ENCODE measurements at places on chromosomes 16 and 17. TPM values are rescaled to one million over a fixed set of nuclear protein-coding genes. Genes with fewer than 3 reads are reported as not detected.

HAP1 gene
- 0.86 TPM for total RNA-seq

PRAC2 gene
- total RNA-seq = not detected

LGALS9B gene
- 1.5 TPM for total RNA-seq

CCDC144A gene
- total RNA-seq = 16.8 TPM

PRSS8 gene
- 138 TPM for total RNA-seq

NRN1L gene
- total RNA-seq = not detected

KRTAP3-2 gene
- not detected for total RNA-seq

KRT25 gene
- total RNA-seq = not detected

SPATA2L gene
- 20.7 TPM for total RNA-seq

TMEM98 gene
- 2.1 TPM for total RNA-seq

PMFBP1 gene
- total RNA-seq = 8.5 TPM

TBC1D26 gene
- total RNA-seq = not detected

DNA sequence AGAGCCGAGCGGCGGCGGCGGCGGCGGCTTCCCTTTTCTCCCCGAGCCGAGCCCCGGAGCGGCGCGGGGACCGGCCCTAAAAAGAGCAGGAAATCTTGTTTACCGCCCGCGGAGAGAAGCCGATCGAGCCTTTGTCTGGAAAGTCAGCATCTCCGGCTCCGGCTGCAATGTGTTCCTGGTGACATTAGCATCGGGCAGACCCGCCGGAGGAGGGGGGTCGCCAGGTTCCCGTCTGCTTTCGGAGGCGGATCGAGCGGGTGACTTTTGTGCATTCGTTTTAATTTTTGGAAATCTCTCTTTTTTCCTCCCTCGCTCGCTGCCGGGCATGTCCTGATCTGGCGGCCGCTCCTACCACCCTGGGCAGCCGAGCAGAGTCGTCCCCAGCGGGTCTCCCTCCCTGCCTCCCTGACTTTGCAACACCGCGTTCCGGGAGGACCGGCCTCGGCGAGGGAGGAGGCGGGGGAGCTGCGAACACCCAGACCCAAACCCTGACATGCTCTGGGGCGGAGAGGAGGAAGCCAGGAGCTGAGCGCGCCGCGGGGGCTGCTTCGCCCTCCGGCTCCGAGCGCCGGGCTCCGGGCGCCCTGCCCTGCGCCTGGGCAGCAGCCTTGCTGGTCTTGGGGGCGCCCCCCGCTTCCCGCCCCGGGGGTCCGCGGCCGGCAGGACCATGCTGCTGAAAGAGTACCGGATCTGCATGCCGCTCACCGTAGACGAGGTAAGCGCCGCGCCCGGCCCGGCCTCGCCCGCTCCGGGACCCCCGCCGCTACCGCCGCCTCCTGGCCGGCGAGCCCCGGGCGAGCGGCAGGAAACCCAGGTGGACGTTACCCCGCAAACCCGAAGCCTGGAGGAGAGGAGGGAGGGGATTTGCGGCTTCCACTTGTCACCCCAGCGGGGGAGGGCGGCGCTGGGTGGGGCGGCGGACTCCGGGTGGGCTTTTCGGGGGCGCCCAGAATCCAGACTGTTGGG, 690 bp downstream of the PITPNC1 start:
- DNase-seq = peak; percentile 57

- DNase-seq = no peak
These were observed 63.5 kb downstream of the CRISPLD2 start for GRCh38 chr16:84883301-84883700.

DNA sequence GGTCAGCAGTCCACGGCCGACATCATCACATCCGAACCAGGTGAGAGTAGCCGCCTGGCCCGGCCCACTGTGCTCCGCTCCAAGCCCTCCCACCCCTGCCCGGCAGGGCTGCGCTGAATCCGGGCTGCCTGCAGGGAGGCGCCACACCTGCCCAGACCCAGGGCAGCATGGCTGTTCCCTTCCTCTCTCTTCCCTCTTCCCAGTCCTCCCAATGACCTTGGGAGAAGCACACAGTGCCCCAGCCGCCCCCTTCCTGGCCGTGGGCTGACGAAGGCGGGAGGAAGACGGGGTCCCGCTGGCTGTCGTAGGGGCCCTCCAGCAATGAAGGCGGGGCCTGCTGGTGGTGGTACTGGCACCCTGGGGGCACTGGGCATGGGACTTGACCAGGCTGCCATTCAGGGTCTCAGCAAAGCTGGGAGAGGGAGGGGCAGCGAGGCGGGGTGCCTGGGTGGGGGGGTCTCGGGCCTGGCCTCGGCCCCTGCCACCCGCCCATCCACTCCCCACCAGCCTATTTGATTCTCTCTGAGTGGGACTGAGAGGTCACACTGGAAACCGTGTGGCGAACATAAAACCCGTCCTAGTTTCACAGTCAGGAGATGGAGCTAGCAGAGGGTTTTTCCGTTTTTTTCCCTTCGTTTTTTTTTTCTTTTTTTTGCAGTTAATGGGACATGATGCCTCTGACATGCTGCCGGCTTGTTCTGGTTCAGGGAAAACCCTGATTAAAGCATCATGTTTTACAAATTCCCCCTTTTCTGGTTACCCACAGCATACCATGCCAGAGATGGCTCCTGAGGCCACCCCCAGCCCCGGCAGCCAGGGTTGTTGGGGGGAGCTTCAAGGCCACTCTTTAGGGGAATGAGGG, 50.6 kb downstream of the BAHCC1 start:
- no peak for DNase-seq

DNA sequence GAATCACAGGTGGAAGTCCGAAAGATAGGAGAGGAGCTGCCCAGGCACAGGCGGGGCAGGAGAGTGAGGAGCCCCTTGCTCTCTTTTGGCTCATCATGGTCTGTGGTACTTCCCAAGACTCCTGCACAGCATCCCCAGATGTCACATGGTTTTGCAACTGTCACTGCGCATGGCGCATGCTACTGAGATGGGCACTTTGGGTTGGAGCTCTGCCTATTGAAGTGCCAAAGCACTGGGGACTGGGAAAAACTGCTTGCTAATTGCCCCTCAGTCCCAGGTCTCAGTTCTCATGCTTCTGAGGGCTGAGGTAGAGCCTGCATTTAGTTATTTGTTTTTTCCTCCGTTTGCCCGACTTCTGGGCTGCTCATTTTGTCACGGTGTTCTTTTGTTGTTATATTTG, 156.8 kb upstream of the CDH13 start:
- DNase-seq = no peak

DNA sequence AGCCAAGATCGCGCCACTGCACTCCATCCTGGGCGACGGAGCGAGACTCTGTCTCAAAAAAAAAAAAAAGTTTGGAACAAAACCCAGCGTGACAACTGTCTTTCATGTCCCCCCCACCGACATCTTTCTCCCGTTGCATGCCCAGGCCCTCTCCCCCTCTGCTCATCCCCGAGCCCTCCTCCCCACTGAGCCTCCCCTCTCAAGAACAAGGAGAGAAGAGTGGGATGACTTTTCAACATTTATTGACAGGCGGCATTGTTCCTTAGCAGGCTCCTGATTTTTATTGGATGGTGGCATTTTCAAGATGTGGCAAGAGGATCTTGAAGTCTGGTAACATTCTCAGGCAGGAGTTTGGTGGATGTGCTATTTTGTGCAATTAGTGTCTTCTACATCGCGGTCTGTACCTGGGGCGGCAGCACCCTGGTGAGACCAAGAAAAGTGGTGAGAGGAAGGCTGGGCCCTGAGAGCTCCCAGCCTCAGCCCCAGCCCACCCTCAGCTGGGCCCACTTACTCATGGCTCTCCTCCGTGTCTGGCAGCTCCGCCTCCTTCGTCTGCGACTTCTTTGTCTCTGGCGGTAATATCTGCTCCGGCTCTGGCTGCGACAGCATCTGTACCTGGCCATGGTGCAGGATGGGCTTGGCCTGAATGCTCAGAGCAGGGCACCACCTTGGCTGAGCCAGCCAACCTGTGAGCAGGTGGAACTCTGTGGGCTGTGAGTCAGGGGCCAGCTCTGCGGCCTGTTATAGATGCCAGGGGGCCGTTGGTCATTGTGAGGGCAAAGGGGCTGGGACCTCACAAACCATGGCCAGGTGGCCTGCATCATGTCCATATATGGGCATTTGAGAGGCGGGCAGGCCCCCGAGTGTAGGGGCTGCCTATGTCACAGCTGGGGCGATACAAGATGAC, at the start of gene PRM1:
PRM1 (minus strand) TSS at position 715 of the 907 bp plus-strand sequence; CDS start at position 623, 92 bp downstream.
- no peak for DNase-seq

GRCh38 chr16:84780063-84780462, 39.7 kb upstream of the CRISPLD2 start:
- DNase-seq = no peak

DNA sequence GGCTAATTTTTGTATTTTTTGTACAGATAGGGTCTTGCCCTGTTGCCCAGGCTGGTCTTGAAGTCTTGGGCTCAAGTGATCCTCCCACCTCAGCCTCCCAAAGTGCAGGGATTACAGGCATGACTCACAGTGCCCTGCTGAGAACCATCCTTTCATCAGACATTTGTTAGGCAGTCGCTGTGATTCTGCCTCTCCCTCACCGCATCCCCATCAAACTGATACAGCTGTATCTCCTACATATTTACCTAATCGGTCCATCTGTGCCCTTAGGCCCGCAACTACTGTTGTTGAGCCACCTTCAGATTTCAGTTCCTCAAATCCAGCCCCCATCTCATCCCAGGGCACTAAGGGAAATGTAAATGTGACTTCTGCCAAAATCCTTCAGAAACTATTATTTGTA, 2.0 kb upstream of the SLC43A2 start:
- DNase-seq = no peak

DNA sequence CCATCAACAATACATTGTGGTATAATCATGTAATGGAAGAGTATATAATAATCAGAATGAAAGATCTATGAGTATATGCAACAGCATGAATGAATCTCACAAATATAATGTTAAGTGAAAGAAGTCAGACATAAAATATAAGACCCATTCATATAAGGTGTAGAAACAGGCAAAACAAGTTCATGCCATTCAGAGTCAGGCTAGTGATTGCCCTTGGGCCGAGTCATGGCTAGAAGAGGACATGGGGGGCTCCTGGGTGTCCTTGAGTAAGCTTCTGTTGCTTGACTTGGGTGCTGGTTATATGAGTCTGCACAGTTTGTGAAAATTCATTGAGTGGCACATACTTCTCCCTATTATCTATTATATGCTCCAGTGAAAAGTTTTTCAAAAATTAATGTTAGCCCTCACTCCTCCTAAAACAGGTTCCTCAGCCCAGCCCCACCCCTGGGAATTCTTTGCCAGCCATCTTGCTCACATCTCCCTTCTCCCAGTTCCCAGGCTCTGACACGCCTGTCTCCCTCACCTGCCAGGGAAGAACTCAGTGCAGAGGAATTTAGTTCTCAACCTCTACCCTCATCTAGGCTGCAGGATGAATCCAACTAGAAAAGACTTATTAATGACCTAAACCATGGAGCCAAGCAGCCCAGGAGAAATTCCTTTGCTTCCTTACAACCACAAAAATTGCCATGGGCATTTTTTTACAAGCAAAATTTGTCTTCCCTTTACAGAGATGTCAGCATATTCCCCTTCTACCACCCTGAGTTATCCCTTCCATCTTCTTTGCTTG, 52.4 kb upstream of the NFAT5 start:
- DNase-seq = no peak

DNA sequence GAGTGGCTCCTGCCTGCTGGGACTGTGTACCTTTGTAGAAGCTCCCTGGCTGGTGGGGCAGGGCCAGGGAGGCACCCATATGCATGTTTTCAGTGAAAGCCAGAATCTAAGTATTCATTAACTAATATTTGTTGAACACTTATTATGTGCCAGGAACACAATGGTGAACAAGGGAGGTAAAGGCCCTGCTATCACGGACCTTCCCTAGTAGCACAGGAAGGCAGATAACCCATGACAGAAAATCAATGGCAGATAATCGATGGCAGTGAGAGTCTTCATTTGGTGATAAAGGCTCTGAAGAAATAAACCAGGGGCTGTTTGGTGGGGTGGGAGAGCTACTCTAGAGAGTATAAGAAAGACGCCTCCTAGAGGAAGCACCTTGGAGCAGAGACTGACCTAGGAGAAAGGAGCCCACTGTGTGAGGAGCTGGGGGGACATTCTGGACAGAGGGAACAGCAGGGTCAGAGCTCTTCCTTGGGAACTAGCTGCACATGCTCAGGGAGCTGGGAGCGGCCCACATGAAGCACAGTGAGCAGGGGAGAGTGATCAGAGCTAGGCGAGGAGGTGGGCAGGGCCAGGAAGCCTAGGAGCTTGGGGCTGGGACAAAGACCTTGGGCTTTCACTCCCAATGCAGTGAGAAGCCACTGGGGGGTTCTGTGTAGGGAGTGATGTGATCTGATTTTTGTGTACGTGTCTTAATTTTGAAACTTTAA, 78.5 kb downstream of the SPECC1 start:
- no peak for DNase-seq

GRCh38 chr16:21940570-21940969, 12.6 kb upstream of the UQCRC2 start:
- DNase-seq = no peak

DNA sequence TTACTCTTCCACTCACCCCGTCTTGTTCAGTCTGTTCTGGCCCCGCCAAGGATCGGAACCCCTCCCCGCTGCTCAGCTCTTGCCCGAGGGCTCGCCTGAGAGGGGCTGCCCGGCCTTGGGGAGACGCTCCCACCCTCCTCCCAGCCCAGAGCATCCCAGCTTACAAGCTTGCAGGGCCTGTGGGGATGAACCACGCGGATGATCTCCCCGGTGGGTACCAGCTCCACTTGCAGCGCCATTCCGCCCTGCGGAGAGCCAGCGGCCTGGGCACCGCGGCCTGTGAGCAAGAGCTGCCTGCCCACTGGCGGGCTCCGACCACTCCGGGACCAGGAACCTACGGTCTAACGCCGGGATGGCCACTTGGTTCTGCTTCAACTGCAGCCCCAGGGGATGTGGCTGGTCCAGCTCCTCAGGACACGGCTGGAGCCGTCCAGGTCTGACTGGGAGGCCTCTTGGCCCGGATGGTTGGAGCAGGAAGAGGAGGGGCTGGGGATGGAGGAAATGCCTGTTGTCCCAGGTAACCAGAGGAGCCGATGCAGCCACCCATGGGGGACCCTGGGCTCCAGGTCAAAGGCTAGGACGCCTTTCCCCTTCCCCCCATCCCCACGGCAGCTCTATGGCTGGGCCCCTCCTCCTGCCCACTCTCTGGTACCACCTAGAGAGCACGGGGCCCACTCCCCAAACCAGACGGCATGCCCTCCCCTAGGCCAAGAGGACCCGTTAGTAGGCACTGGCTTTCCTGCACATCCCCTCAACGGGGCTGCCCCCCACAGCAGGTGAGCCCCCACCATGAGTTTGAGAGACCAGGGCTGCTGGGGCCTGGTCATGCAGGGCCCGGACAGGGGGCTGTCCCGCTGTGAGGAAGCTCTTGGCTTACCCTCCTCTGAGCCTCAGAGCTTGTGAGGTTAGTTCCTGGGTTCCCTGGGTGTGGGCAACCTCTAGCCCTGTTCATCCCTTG, at the start of gene MYO1C:
MYO1C (minus strand) TSS at position 438 of the 958 bp plus-strand sequence; CDS start at position 239, 199 bp downstream.
- DNase-seq = no peak

DNA sequence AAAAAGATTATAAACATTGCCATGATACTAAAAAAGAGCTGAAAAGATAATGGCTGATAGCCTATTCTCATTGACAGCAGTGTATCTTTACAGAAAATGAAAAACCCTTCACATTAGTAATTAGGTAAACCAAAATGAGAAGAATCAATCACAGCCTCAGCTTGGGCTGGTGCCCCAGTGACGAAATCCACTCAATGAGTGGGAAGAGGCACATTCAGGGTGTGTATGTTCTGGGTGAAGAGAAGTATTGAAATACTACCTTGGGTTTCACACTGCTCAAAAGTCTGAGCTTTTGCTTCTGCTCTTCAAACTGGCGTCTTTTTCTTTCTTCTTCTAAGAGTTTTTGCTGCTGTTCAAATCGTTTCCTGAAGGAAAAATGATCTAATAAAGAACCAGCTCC, 24.2 kb downstream of the SYNRG start:
- DNase-seq = no peak

GRCh38 chr16:89924297-89924924, 1.3 kb downstream of the TUBB3 start:
- DNase-seq = peak; percentile 43

- DNase-seq = no peak
These were observed 53.1 kb downstream of the NDE1 start for GRCh38 chr16:15703029-15703736.

GRCh38 chr17:1752425-1753262, 9.2 kb upstream of the SERPINF1 start:
- DNase-seq = peak; percentile 34

All from Calu3 (cell line).